NCI-H526 (cell line): ENCODE measurements at places on chromosomes 13 and 19.

- DNase-seq: peak; percentile 96
These were observed 58.3 kb downstream of the GPALPP1 start for GRCh38 chr13:45047394-45048310.

DNA sequence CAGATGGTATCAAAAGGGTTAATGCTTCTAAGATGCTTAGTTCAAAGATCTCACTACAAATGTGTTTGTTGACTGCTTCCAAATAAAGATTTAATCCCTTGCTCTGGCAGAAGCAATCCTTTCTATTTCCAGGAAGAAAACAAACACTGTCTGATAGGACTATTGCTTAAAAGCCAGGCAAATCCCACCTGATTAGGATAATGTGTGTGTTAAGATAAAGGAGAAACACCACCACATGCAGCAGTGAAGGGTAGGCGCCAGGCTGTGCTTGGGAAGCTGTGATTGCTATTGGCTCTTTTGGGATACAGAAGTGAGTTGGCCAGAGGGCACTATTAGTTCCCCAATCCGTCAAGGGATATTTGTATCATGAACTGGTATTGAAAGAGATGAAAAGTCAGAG, 62.8 kb upstream of the LRCH1 start:
- DNase-seq: no peak

DNA sequence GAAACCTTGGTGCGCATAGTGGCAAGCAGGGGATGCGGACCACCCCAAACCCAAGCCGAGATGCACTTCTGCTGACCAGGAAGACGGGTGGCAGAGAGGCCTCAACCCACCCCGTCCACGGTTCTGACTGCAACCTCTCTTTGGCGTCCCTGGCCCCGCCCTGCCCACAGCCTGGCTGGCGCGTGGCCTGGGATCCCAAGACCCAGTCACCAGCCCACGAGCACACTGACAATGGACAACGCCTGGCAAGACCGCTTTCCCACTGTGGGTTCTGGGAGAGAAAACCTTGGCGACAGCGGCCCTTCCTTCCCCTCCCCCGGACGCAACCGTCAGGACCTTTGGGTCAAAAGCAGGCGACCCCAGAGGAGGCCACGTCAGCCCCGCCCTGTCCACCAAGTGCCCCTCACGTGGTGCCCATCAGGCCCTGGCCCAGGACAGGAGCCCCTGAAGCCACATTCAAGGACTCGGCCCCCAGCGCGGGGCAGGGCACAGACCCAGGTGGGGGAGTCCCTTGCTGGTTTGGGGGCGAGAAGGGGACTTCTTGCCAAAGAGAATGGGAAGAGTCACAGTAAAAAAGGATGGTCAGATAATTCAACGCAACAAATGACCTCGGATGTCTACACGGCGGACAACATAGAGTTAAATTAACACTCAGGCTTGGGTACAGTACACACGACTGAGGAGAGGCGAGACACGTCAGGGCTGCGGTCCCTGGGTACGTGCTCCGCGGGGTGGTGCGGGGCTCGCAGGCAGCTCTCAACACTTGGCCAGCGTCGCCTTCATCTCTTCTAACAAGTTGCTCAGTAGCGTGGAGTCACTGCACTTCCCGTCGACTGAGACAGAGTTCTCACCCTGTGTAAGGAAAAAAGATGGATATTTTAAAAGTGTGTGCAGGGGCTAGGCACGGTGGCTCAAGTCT, 5.0 kb downstream of the IZUMO4 start:
- DNase-seq: no peak

- DNase-seq: peak; percentile 52
These were observed 13.2 kb upstream of the UQCR11 start for GRCh38 chr19:1618157-1619093.

- peak; percentile 11 for DNase-seq
These were observed 345.8 kb downstream of the RBM26 start for GRCh38 chr13:79060216-79060615.

- DNase-seq: no peak
These were observed 38.2 kb downstream of the MZT1 start for GRCh38 chr13:72689181-72689696.

DNA sequence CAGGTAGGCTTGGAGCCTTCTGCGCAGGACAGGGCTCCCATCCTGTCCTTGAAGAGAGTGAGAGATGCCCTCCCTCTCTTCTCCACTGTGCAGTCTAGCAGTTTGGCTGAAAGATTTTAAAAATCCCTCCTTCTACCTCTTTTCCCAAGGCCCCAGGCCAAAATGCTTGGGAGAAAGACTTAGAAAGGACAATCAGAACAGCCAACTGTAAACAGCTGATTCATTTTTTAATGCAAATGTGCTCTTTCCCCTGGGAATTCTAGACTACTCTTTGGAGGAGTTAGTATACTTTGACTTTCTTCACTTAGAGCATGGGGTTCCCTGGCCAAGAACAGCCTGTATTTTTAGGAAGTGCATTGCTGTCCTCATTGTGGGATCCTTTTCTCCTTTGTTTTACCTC, 398.9 kb downstream of the GPC6 start:
- peak; percentile 55 for DNase-seq

DNA sequence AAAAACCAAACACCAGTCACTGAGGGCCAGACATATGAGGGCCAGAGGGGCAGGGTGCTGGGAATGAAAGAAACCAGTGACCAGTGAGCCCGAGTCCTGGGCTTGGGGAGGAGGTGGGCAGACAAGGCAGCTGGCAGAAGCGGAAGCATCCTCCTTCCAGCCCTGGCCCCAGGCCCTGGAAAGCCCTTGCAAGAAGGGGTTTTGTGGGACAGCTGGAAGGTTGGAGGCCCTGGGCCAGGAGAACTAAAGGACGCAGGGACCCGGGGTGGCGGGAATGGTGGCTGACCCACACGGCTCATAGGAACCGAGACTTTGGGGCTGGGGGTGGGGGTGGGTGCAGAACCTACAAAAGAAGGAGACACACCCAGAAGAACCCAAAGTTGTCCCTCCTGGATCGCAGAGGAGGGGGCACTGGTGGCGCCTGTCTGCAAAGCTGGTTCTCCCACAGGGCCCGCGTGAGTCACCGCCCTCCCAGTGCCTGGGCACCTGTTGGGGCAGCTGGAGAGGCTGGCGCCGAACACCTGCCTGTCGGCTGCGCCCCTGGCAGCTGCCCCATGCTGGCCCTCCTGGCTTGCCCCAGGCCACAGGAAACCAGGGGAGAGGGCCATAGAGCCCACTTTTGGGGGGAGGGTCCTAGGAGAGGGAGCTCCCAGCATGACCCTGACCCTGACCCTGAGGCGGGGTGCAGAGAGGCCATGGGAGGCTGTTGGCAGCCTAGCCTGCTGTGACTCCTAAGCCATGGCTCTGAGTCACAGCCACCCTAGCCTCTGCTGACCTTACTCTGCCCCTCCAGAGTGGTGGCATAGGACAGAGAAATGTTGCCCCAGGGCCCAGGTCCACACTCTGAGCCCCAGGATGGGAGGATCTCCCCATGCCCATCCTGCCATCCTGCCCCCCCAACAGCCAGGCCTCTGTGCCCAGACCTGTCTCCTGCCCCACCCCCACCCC, 802 bp downstream of the DMPK start:
- peak; percentile 74 for DNase-seq

- no peak for DNase-seq
These were observed 2.4 kb downstream of the MAG start for GRCh38 chr19:35294328-35294727.
